ENCODE measurements at places on chromosomes 12 and 14.

- no peak overlapping the region for H3K27ac ChIP-seq
- H3K36me3 ChIP-seq, result no peaks in the 10 kb centered on the region
- no peak for DNase-seq
These were observed 305.0 kb upstream of the DIO3 start for GRCh38 chr14:101256266-101256665.

DNA sequence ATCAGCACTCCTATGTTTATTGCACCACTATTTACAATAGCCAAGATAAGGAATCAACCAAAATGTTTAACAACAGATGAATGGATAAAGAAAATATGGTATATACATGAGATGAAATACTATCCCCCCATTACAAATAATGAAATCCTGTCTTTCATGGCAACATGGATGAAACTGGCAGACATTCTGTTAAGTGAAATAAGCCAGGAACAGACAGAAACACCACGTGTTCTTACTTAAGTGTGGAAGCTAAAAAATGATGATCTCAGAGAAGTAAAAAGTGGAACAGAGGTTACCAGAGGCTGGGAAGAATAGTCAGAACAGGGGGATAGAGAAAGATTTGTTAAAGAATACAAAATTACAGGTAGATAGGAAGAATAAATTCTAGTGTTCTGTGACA lies 113.7 kb upstream of the MDM1 start:
- no peaks in the 10 kb centered on the region for H3K36me3 ChIP-seq
- peaks cover 2% of the 10 kb centered on the region for H3K4me1 ChIP-seq
- DNase-seq, result peak; percentile 51
- no peak overlapping the region for H3K4me3 ChIP-seq
- H3K27me3 ChIP-seq, result no peaks in the 10 kb centered on the region
- H3K27ac ChIP-seq, result no peak overlapping the region

GRCh38 chr12:3161861-3162260 lies 84.7 kb downstream of the TSPAN9 start:
- H3K27ac ChIP-seq, result no peak overlapping the region
- H3K4me1 ChIP-seq, result peaks cover 20% of the 10 kb centered on the region
- no peaks in the 10 kb centered on the region for H3K36me3 ChIP-seq
- no peak overlapping the region for H3K4me3 ChIP-seq
- no peaks in the 10 kb centered on the region for H3K27me3 ChIP-seq

DNA sequence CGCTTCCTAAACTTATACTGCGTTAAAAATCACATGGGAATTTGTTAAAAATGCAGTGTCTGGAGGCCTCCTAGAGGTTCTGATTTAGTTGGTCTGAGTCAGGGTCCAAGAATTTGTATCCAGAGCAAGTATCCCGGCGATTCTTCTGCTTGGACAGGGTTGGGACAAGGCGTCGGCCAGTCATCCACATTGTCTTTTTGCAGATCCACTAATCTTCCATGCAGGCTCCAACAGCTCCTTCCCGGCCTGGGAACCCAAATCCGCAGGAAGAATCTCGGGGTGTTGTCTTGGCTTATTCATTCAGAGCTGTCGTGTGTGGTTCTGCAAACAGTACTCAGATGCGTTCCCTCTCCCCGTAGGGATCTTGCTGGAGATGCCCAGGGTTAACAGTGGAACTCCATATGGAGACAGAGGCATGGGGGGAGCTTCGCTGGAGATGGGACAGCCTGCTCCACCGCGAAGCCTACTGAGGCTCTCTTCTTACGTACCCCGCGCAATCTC lies 25.3 kb downstream of the GPRC5D start:
- no peak overlapping the region for H3K27ac ChIP-seq
- DNase-seq, result no peak
- no peaks in the 10 kb centered on the region for H3K27me3 ChIP-seq
- H3K36me3 ChIP-seq, result peaks cover 6% of the 10 kb centered on the region

GRCh38 chr14:65961004-65961403 lies 525.2 kb upstream of the CCDC196 start:
- peak; percentile 7 for DNase-seq
- no peaks in the 10 kb centered on the region for H3K27me3 ChIP-seq
- no peak overlapping the region for H3K4me3 ChIP-seq
- no peaks in the 10 kb centered on the region for H3K4me1 ChIP-seq
- no peaks in the 10 kb centered on the region for H3K36me3 ChIP-seq
